Inflammatory macrophage (primary cell): ENCODE measurements at places on chromosomes 1 and 21.

DNA sequence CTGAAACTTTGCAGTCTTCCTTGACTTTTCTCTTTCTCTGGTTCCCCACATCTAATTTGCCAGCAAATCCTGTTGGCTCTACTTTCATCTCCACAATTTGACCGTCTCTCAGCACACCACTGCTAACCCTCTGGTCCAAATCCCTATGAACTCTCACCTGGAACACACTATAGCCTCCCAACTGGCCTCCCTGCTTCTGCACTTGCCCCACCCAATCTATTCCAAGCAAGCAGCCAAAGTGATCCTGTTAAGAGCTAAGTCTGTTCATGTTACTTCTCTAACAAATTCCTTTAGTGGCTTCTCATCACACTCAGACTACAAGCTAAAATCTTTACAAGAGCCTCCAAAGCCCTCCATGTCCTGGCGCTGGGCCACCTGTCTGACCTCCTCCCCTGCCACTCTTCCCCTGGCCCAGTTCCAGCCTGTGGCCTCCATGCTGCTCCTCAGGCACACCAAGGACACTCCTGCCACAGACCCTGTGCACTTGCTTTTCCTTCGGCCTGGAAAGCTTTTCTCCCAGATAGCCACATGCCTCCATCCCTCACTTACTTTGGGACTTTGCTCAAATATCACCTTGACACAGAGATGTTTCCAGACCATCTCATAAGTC lies 104.1 kb downstream of the DTL start:
- DNase-seq = no peak

GRCh38 chr1:40362699-40363098 lies 10.8 kb upstream of the SMAP2 start:
- no peak for DNase-seq

DNA sequence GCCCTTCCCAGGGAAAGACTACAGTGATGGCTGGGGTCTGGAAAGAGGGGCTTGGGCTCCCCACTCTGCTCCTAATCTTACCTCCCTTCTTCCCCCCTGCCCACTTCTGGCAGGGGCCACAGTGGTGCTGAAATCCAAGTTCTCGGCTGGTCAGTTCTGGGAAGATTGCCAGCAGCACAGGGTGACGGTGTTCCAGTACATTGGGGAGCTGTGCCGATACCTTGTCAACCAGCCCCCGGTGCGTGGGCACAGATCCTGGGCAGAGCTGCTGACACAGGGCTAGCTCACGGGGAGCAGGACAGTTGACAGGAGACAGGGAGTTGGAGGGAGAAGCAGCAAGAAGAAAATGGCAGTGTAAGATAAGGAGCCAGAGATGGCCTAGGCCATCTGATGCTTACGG lies 2.4 kb downstream of the SLC27A3 start:
- no peak for DNase-seq

DNA sequence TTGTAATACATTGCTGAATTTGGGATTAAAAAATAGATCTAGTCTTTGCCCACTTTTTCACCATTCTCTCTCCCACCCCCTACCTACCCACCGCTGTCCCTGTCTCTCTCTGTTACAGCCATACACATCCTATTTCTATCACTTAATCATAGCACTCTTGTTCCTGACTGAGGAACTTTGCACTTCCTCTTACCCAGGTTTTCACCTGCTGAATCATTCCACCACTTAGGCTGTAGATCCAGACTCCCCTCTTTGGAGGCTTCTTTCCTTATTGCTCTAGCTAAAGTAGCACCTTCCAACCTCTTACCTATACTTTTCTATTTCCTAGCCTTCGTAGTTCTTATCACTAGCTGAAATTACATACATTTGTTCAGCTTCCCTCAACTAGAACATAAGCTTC lies 59.6 kb downstream of the ATP6V1G3 start:
- DNase-seq = no peak

DNA sequence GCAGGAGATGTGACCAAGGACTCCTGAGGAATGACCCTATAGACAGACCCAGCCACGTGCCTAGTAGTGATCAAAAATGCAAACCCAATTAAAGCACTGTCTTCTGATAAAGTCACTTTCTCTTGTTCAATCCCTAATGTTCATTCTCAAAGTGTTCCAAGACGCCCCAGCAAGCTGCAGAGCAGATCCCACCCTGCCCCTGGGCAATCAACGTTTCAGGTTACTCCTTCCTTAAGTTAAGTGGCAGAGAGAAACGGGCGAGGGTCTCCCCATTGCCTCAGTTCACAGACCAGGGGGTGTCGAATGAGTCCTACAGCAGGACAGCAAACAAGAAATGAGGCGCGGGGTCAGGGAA lies 699 bp upstream of the RGS2 start:
- DNase-seq = no peak

GRCh38 chr1:40078512-40079333 lies 18.3 kb downstream of the PPT1 start:
- peak; percentile 68 for DNase-seq

DNA sequence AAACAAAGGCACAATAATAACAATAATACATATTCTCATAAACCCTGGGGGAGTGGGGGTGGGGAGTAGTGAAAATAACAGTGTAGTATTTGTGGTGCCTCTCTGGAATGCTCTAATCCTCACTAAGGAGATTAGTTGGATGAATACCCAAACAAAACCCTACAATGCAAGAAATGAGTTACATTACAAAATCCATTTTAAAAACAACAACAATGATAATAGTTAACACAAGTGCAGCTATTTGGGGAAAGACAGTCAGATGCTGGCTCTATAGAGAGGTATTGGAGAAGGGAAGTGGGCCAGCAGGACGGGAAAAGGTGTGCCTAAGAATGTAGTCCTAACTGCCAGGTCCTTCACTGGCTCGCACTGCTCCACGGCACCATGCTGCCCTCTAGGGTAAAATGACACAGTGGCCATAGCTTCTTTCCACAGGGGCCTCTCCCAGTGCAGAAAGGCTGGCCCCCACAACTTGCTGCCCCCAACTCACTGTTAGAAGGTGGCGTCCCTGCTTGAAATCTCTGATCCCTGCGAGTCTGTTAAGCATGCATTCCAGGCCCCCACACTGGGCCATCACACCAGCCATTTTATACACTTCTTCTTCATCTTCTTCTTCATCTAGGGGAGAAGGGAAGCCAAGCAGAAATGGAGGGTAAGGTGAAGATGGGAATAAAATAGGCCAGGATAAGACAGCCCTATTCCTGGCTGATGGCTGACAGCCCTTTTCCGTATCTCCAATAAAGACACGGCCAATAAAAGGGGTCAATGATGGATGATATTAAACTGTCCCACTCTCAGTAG lies 113.8 kb downstream of the UBR4 start:
- no peak for DNase-seq

- DNase-seq = peak; percentile 41
Observed at GRCh38 chr1:150271291-150271959, 1.2 kb upstream of the C1orf54 start.

GRCh38 chr1:32352239-32352745 lies 10.0 kb downstream of the FAM229A start:
- no peak for DNase-seq

GRCh38 chr1:18386591-18386990 lies 94.1 kb upstream of the KLHDC7A start:
- DNase-seq = no peak

DNA sequence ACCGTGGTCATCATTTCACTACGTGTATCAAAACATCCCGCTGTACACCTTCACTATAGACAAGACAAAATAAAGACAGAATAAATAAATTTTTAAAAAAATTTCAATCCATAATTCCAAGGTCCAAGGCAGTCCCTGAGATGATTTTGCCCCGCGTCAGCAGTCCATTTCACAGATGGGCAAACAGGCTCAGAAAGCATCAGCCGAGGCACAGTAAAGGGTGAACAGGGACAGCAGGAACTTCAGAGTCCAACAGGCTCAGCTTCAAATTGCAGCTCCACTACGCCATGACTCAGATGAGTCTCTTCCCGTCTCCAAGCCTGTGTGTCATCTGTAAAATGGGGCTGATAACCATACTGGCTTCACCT lies 15.0 kb downstream of the MATN1 start:
- DNase-seq = no peak

GRCh38 chr1:67148516-67149178 lies 13.9 kb upstream of the C1orf141 start:
- no peak for DNase-seq

DNA sequence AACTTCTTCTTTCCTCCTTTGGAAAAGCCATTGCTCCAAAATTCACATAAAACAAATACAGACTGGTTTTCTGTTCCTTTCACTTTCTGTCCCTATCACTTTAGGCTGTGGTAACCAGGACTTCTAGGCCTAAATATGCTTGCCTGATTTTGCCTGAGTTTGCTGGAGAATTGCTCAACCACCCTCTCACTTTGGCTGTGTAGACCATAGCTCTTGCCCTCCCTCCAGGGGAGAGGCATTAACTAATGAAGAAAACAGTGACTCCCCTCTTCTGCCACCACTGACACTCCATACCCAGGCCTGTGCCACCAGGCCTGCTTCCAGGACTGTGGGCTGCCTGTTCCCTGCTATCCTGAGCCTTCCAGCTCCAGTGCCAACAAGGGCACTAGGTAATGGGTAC lies 163.5 kb downstream of the TOMM20 start:
- DNase-seq = no peak

DNA sequence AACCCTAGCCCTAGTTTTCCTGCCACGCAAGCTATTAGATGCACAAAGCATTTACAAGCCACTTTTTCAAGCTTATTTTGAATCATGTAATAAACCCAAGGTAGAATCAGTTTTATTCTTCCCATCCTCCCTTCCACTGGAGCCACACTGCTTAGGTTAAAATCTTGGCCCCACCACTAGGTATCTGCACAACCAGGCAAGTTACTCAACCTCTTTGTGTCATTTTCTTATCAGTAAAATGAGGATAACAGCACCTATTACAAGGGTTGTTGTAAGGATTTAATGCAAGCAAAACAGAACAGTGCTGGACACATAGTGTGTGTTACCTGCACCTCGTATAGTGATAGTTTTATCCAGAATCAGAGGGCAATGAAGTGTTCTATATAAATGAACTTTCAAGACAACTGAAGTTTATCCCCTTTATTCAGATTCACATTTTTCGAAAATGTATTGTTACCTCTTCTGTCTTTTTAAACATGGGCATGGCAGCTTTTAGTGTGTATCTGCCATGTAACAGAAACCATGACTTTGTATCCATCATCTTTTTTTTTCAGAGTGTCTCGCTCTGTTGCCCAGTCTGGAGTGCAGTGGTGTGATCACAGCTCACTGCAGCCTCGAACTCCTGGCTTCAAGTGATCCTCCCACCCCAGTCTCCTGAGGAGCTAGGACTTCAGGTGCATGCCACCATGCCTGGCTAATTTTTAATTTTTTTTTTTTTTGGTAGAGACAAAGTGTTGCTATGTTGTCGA lies 17.2 kb upstream of the TTC39A start:
- no peak for DNase-seq

DNA sequence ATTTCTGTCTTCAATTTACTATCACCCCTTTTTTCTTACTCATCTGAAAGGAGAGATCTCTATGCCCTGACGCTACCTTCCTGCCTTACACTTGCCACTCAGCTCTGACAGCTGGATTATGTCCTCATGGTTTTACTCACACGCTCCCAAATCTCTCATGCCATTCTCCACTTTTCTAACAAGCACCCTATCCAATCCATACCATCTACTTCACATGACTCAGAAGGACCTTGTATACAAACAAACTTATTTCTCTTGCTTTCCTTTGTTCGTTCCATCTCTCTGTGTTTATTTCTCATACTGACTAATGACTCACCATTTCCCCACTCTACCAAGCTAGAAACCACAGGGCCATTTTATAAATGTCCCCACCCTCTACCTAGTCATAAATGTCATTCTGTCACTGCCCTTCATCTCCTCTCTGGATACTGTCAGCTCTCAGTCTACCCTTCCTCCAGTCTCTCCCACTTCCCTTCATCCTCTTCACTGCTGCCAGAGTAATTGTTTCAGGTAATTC lies 87.3 kb downstream of the USP24 start:
- DNase-seq = peak; percentile 25

DNA sequence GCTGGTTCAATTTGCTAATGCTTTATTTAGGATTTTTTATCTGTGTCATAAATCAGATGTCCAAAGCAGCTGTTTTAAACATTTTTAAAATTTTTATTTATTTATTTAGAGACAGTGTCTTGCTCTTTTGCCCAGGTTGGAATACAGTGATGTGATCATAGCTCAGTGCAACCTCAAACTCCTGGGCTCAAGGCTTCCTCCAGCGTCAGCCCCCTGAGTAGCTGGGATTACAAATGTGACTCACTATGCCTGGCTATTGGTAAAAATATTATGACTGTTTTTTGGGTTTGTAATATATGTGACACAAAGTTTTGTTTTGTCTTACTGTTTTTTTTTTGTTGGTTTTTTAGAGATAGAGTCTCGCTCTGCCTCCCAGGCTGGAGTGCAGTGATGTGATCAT lies 11.8 kb downstream of the ZBED6 start:
- no peak for DNase-seq

DNA sequence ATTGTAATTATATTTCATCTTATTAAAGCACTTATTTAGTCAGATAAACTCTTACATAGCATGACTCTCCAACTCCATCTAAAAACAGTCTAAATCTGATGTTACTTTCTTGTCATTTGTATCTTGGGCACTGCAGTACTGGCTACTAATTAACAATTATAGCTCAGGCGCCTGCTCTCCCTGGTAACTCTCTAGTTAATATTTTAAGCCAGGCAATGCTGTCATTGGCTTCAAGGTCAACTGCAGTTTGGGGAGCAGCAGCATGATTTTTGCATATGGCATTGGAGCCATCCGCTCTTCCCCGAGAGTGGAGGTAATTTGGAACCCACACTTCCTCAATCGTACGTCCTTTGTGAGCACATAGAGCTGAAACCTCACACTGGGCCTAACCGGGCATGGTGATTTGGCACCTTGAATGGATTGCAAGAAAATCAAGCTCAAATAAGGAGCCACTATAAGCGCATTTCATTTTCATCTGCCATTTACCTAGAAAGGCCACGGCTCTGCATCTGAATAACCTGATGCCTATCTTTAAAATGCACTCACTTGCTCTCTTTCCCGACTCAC lies 187.7 kb downstream of the KAZN start:
- DNase-seq = no peak

DNA sequence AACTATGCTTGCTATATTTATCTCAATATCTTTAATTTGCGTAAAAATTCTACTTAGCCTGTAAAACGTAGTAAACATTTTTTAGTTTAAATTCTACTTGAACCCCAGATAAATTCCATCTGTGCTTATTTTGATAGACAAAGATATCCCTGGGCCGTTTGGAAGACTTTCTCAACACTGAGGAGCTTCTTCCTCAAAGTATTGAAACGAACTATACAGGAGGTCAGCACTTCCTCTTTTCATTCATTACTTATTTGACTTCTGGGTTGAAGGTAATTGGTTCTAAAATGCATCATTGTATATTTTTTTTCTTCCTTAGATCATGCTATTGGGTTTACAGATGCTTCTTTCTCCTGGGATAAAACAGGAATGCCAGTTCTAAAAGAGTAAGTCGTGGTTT lies 74.7 kb downstream of the HSPA13 start:
- peak; percentile 33 for DNase-seq
